ENCODE measurements at places on chromosomes 7 and 10.

- no peak for DNase-seq
Observed at GRCh38 chr7:139118234-139118804, 8.8 kb upstream of the ZC3HAV1 start.

DNA sequence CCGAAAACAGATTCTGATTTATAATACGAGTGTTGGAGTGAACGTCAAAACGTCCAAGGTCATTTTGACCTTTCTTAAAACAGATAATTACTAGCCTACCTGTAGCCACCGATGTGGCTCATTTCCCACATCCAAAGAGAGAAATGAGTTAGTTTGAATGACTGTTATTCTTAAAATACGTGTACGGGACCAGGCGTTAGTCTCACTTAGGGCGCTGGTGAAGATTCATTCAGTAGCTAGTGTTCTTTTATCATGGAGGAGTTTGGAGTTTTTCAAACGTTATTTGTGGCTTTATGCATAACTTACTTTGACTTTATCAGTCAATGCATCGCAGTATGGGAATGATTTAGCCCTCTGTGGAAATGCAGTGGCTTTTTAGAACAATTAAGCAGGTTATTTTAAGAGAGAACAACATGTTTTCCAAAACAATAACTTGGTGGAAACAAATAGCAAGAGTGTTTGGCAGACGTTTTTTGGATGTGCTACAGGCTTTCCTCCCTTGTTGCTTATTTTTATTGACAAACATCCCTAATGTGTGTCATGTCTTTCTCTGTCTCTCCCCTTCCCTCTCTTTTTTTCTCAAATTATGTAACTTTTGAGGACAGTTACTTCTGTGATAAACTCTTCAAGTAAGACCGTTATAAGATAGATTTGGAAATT is 1.6 kb downstream of the BICC1 start:
- DNase-seq = no peak

- DNase-seq = no peak
Observed at GRCh38 chr7:128032605-128033235, 1.5 kb upstream of the LRRC4 start.

DNA sequence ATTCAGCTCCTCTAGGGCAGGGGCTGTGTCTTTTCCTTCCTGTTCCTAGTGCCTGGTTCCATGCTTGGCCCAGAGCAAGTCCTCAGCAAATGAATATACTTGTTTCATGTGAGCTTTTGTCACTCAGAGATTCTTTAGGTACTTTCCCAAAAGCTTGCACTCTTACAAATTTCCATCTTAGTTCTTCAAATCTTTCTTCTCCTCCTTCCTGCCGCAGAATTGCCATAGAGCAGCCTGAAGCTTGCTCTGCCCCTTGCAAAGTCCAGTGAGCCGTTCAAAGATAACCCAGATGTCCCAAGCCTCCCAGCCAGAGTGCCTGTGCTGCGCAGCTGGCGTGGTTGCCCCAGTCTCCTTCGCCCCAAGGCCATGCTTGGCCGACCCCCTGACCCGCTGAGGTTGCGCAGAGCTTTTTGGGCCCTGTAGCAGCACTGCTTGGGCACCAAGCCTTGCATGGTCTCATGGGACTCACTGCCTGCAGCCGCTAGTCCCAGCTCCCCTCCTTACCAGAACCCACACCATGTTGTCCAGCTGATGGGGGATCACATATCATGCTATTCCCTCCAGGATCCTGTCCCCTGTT is 20.7 kb downstream of the CHST3 start:
- no peak for DNase-seq

- DNase-seq = no peak
Observed at GRCh38 chr7:51009716-51010496, 227.2 kb upstream of the GRB10 start.

- DNase-seq = no peak
Observed at GRCh38 chr10:68333058-68333395, 299 bp upstream of the PBLD start.

DNA sequence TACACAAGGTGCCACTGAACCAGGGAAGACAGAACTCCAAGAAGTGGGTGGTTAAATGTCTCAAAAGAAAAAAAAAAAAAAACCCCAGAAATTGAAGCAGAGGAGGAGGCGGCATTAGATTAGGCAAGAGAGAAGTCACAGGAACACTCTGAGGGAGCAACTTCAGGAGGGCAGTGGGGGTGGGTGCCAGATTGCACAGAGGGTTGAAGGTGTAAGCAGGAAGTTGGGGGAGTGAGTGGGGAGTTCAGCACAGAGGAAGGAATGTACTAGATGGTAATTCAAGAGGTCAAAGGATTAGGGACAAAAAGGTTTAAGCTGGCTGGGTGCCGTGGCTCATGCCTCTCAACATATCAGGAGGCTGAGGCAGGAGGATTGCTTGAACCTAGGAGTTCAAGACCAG is 110.0 kb upstream of the PDLIM1 start:
- DNase-seq = no peak

DNA sequence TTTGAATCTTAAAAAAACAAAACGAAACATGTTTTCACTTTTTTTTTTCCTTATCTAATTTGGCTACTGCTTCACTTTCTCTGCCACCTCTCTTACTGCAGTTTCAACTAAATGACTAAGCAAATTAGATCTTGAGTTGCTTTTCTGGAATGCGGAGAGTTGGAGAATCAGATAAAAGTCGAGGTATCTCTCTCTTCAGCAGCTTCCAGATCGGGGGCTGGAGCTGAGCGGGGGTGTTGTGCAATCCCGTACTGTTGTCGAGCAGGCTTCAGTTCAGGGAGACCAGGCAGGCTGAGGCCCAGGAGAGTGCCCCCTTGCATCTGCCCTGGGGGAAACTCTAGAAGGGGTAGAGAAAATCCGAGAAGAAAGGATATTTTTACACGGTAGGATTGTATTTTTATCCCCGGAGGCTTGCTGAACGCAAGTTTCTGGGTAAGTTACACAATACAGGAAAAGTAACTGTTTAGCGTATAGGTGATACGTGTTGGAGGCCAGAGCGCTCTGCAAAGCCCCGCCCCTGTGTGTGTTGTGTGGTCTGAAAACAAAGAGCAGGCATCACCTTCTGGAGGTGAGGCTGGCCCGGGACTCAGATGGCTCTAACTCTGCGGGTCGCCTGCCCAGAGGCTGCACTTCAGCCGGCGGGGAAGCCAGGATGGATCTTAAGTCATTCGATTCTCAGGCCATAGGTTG is 116.6 kb downstream of the KLF6 start:
- no peak for DNase-seq

DNA sequence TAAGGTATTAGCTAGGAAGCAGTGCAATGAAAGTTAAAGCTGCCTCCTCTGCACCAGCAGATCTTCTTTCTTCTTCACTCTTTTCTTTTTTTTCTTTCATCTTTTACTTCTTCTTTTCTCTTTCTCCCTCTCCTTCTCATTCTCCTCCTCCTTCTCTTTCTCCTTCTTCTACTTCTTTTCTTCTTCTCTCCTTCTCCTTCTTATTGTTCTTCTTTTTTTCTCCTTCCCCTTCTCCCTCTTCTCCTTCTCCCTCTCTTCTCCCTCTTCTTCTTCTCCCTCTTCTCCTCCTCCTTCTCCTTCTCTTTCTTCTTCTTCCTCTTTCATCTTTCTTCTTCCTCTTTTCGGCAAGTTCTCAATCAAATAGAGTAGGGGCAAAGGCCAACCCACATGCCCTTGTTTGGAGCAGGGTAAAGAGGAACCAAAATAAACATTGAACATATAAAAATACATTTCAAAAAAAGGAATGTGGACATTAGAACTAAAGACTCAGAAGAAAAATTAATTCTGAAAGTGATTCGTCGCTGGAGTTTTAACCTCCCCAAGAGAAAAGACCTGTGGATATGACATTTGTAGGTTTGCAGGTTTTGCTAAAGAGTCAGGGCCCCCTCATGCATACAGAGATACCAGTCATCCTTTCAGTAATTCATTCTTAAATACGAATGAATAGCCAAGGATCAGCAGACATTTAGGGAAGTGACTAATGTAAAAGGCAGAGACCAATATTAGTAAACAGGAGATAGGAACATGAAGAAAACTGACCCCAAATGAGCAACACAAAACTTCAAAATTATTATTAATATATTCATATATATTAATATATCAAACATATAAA is 93.0 kb upstream of the RSU1 start:
- no peak for DNase-seq

- no peak for DNase-seq
Observed at GRCh38 chr10:79171504-79171903, 102.7 kb downstream of the ZMIZ1 start.

DNA sequence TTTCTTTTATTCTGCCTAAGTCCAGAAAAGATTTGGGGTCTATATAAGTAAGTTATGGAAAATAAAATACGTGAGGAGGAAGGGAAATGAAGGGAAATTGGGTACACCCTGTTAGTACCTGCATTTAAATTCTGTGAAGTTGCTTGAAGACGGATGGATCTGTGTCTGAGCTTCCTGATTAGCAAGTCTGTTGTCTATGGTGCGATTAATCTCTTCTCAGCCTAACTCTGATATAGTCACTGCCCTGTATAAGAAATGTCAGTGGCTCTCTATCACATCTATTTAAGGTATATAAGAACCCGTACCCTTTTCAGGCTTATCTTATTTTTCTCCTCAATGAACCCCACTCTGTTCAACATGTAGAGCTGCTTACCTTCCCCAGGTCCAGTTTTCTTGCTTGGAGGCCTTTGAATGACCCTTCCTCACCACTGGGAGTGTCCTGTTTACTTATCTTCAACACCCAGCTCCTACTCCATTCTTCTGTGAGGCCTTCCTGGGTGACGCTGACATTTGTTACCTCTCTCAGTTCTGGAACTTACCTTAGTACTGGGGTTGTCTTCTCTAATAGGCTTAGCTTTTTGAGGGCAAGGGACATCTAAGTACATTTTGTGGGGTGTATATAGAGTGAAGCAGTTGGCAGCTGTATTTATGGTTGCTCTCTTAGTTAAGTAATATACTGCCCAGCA is 149.6 kb upstream of the PRPS1L1 start:
- no peak for DNase-seq

GRCh38 chr7:101687791-101688182 is 58.7 kb upstream of the MYL10 start:
- DNase-seq = no peak

DNA sequence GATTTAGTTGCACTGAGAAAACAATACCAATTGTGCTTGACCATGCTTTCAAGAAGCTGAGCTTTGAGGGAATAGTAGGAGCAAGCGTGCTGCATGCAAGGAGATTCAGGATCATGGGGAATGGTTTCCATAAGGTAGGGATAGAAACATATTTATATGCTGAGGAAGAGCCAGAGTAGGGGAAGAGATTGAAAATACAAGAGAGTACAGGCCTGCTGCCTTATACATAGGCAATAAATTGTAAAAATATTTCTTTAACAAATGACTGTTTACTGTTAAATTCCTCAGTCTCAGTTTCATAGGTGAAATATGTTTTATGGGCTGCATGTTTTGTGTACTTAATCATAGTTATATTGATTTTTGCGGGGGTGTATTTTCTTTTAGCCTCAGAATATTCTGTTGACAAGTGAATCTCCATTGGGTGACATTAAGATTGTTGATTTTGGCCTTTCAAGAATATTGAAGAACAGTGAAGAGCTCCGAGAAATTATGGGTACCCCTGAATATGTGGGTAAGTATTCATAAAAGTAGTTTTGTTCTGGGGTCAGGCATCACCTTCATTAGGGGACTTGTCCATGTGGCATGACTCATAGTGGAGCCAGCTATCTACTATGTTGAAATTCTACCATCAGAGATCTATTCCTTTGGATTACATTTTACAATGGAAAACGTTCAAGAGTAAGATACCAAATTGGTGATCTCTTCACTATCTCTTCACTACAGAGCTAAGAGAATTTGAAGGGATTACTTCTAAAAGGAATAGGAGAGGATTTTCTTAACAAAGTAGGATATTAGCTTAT is 36.5 kb downstream of the STK17A start:
- DNase-seq = no peak

- DNase-seq = no peak
Observed at GRCh38 chr7:151431768-151432311, 8.1 kb downstream of the CRYGN start.

DNA sequence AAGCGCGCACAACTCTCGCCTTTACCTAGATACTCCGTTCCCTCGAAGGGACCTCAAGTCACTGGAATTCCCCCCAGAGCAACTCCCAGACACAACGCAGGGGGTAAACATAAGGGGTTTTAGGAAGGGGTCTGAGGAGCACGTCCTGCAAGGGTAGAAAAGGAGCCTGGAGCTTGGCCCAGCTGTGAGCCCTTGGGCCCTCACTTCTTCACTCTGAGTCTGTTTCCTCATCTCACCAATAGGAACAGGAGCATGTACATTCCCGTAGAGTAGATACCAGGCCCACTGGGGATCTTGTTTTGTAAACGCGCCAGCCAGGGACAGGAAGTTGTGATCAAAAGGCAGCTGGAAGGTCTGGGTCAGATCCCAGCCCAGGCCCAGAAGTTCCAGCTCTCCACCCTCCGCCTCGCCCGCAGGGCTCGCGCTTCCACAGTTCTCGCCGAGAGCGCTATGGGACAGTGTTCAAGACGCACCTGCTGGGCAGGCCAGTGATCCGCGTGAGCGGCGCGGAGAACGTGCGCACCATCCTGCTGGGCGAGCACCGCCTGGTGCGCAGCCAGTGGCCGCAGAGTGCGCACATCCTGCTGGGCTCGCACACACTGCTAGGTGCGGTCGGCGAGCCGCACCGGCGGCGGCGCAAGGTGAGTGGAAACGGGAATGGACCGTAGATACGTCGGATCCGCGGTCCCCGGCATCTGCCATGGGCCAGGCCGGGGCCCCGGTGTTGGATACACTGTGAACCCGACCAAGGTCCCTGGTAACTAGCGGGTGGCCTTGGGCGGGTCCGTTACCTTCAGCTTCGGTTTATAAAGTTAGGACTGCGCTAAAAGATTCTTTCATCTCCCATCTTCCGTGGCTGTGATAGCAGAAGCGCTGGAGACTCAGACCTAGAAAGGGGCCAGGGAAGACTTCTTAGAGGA is 1.3 kb downstream of the CYP26C1 start:
- no peak for DNase-seq

DNA sequence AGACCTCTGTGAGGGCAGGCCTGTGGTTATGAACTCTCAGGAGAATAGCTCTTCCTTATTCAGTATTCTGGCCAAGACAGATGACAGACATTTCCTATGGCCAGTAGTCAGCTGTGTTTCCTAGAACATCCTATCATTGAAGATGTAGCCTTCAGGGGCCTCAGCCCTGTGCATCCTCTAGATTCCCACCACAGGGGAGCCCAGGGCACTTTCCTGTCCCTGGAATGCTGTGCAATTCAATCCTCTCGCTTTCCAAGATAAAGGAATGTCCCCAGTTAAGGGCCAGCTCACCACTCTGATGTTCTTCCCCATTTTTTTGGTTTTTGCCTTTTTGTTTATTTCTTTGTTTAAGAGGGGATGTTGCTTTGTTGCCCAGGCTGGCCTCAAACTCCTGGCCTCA is 578.8 kb upstream of the C7orf33 start:
- no peak for DNase-seq
